Kidney glomerular epithelial cell (primary cell): ENCODE measurements at places on chromosomes 6 and 20.
A peak's percentile ranks its signal among the peaks of the same experiment; 100 is the strongest.

- DNase-seq = no peak
Measured at GRCh38 chr20:34562641-34563040, 4.1 kb downstream of the MAP1LC3A start.

GRCh38 chr20:21191839-21192238 is 66.0 kb downstream of the KIZ start:
- no peak for DNase-seq

DNA sequence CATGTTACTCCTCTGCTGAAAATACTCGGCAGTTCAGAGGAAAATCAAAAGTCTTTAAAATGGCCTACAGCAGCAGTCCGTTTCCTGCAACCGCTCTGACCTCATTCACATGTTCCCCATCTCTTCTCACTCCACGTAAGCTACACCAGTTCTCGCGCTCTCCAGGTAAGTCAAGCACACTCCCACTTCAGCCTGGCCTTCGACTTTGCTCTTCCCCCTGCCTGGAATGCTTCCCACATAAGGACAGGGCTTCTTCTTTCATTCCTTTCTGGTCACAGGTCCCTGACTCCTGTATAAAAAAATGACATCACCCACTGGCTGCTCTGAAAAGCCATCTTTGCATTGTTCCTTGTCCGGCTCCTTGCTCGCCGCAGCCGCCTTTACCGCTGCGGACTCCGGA is 42.7 kb downstream of the MGME1 start:
- DNase-seq = no peak

GRCh38 chr6:12336121-12336971 is 46.2 kb downstream of the EDN1 start:
- no peak for DNase-seq

GRCh38 chr6:166330612-166331011 is 11.7 kb downstream of the SFT2D1 start:
- DNase-seq = peak; percentile 60

- no peak for DNase-seq
Measured at GRCh38 chr6:163974322-163974721, 559.8 kb downstream of the QKI start.

DNA sequence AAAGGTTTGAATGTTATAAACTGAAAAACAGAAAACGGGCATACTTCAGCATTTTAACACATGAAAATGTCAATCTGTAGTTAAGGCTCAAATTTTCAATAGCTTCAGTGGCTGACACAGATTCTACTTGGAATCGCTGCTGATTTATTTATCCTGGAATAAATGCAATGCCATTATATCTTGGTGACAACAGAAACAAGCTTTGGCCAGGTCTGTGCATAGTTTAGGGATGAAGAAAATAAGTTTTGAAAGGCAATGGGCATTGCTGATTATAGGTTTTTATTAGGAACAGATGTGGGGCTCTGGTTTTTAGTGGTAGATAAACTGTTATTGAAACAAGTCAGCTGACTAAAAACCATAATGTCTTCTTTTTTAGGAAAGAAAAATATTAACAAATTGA is 96.8 kb upstream of the SOX4 start:
- no peak for DNase-seq

DNA sequence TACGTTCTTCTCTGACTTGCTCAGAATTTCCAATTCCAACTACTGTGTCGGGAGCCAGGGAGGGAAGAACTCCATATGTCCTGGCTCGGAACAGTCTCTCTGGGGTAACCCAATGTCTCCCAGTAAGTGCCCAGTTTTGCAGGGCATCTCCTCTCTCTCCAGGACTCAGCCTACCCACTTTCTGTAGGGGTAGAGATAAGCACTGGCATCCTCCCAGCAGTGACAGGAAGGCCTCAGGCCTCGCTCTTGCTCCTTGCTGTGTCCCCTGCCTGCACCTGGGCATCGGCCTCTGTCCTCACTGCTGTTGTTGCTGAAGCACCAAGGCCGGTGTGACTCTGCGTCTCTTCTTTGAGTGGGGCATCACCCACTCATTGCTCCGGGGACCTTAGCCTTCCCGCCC is 388.9 kb upstream of the JARID2 start:
- no peak for DNase-seq

DNA sequence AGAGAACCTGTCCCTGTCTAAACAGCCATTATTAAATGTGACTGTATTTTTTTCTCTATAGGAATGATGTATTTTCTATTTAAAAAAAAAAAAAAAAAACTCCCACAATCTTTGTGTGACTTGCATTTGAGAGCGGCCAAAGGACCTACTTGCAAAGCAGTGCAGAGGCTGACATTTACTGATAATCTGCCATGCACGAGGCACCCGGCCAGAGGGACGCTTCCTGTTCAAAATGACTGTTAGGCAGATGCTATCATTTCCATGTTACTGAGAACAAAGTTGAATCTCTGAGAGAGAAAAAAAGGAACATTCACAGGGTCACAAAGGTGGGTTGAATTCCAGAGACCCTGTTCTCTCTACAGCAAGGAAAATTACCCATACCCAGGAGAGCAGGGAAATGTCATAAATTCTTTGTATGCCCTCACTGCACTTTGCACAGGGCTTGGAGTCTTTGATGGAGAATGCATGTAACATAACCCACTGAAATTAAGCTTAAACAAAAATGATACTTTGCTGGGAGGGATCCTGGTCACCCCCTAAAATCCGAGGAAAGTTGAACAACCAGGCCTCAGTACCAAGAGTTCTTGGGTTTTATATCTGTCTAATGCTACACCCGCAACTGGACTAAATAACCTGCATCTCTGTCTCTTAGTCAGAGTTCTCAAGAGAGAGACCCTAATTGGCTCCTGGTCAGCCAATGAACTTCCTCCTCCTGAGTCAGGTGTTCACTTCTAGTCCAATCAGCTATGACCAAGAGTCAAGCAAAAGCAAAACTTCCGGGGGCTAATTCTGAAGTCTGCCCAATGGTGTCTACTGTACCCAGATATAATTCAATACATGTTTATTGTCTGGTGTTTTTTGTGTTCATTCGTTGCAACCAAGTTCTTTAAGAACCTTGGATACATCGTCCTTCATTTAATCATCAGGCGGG is 61.2 kb downstream of the GCLC start:
- DNase-seq = no peak

DNA sequence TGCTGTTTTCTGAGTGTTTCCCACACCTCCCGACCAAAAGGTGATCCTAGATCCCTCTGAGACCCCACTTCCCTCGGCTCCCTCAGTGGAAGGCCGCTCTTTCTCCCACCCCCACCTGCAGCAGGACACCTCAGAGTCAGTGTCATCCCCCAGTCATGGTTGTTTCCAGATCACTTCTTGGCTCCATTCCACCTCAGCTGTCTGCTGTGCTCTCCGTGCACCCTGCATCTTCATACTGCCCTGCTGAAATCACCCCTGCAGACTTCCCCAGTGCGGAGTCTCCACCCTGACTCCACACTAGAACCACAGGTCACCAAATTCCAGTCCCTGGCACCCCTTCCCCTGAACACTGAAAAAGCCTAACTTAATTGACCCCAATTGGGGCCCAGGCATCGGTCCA is 255.1 kb upstream of the CDYL start:
- no peak for DNase-seq

DNA sequence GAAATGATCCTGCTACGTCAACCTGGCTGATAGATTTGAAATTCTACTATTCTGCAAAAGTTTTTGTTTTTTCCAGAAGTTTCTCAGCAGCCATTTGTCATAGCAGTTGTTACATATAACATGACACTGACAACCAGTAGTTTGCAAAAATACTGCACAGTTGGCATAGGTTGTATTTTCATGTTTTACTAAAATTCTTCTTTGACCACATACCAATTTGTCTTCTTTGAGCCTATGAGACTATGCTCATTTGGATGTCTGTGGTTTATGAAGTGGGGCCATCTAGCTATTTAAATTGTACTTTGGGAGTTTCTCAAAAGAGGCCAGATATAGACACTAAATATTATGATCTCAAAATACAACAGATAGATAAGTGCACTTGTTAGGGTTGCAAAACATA is 104.9 kb upstream of the PREP start:
- no peak for DNase-seq

DNA sequence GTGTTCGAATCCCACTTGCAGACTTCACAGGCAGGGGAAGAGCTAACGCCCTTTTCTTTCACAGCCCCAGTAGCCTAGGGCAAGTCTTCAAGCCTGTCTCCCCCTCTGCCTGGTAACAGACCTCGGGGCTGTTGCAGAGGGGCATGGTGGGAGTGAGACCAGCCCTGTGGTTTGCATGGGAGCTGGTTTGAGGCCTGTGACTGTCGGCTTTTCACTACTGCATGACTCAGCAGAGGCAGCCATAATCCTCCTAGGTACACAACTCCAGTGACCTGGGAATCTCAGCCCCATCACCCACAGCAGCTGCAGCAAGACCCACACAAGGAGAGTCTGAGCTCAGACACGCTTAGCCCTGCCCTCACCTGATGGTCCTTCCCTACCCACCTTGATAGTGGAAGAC is 55.3 kb upstream of the POPDC3 start:
- no peak for DNase-seq

GRCh38 chr6:170039156-170040114 is 251.4 kb downstream of the DLL1 start:
- DNase-seq = no peak

DNA sequence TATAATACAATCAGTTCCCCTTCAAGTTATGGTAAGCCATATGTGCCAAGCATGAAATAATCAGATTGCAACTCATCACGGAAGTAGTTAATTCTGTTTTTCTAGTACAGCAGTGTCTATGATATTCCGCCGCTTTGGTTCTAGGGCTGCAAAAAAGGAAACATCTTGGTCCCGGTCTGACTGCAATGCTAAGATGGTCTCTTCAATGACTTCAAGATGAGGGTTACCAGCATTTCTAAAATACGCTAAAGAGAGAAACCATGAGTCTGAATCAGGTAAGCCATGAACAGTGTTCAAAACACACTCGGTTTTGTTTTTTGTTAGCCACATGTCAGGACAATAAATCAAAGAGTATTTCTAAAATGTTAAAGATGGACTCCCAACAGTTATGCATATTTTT is 3.2 kb upstream of the ANKRD60 start:
- DNase-seq = no peak

GRCh38 chr6:15375638-15376290 is 129.9 kb downstream of the JARID2 start:
- no peak for DNase-seq

DNA sequence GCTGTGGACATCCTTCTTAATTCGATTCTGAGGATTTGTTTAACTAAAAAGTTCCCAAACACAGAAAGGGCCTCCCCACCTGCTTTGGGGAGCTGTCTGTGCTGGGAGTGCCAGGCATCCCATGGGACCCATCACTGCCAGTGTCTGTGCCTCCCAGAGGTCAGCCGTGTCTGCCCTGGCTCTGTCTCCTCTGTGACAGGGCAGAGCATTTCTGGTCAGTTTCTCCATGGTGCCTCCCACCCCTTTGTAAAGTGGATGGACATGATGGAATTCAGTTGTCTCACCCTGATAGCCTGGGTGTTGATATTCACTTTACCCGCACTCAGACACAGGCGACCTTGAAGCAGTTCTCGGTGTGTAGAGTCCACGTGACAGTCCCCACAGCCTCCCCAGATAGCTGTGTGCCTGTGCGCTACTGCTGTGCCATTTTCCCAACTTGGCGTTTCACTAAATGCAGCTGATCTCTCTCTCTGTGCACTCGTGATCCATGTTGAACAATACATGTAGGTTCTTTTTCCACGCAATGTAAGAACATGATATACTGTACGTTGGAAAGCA is 70.5 kb downstream of the CDS2 start:
- no peak for DNase-seq

DNA sequence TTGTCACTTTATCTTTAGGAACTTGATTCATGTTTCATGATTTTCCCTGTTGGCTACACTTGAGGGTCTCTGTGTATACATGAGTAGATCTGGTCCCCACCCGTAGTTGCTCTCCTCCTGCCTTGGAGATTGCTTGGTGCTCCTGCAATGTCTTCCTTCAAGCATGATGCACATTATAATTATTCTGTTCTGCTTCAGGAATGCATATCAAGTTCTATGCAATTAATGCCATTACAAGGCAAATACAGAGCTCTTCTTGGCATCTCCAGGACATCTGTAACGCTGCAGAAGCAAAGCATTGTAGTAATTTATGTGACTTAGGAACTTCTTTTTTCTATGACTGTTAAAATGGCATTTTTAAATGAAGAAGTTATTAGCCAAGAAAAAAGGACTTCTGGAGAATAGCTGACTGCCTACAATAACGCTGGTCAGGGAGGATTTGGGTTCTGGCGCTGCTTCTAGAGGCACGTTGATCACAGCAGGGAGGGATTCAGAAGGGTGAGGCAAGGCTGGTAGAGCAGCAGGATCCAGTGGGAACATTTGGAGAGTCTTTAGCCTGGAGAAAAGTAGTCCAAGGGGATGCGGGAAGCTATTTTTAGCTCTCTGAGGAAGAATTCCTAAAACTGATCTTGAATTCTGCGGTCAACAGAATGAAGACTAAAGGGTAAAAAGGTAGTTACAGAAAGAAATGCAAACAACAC is 203.6 kb downstream of the PLCB1 start:
- no peak for DNase-seq

DNA sequence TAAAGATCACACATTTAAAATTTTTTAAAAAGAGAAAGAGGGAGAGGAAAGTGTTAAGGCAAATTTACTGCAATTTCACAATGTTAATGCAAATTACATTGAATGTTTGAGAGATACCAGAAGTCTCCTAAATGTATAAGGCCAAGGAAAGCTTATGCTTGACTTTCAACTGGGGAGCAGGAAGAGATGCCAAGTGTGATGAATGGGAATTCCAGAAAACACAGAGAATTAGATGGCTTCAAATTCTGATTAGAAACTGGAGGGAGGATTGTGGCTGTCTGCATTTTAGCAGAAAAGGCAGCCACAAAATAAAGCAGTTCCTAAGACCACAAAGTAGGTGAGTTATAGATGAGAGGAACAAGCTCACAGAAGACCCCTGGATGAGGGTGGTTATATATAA is 328.3 kb upstream of the CITED2 start:
- DNase-seq = no peak

- DNase-seq = no peak
Measured at GRCh38 chr6:39102821-39103136, 12.2 kb downstream of the SAYSD1 start.

DNA sequence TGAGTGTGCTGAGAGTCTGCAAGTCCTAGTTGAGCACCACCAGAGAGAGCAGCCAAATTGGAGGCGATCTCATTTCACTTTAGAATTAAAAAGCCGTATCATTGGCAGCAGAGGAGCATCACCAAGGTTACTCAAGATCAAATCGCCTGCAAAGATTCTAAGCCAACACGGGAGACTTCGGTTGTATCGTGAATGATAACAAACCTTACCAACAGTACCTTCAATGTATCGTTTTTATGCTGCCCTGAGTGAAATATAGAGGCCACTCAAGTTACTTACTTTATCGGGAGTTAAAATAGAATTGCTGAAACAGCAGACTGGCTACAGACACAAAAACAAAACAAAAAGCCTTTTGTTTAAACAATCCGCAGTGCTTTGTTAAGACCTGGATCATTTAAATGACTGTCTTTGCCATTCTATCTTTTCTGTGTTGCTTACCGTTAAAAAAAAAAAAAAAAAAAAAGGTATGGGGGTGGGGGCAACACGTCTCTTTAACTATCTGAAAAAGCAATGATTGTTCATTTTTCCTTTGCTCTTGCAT is 14.2 kb downstream of the NHSL1 start:
- no peak for DNase-seq
